Cardiac fibroblast (primary cell): ENCODE measurements at places on chromosomes 1 and 21.

GRCh38 chr1:203528976-203529835 is 35.3 kb downstream of the OPTC start:
- no peak for DNase-seq

GRCh38 chr1:2230781-2231531 is 2.8 kb downstream of the SKI start:
- no peak for DNase-seq

DNA sequence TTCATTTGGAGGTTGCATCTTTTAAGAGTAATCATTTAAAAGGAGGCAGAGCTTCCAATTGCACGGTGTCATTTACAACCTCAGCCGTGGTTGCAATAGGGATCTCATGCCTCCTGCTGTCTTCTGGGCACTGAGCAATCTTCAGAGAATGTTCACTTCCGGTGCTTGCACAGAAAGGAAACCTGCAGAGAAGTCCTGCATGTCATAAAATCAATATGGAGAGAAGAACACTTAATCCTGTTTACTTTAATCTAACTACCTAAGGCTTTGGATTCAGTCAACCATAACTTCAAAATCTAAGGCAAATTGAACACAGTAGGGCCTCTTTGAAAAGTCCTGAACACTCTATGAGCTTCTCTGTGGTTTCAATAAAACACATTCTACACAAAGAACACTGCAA is 11.3 kb upstream of the MAP10 start:
- peak; percentile 40 for DNase-seq

DNA sequence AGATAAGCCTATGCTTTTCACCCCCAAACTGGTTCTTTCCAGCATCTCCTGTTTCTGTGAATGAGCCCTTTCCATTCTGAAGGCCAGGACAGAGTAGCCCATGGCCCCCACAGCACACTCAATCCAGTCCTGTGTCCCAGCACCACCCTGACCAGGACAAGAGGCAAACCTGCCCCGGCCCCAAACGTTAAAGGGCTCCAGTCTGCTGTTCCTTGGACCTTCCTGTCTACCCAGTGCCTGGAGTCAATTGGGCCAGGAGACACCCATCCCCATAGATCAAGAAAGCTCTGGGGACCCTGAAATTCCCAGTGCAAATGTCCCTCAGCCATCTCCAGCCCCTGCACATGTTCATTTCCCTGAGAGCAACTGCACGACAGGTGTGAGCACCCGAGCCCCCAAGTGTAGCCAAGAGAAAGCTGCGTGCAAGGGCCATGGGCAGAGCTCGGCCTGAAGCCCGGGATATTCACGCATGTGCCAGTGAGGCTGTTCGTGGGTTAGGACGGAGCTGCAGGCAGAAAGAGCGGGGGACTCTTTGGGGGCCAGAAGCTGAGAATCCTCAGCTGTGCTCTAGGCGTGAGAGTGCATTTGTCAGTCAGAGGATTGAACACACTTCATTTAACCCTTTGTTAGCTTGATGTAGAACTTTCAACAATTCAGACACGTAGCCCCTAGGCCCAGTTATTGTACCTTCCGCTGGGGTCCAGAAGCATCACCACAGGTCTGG is 4.2 kb upstream of the RIPK4 start:
- DNase-seq: no peak

GRCh38 chr1:36199934-36200741 is 24.1 kb upstream of the THRAP3 start:
- DNase-seq: peak; percentile 86

DNA sequence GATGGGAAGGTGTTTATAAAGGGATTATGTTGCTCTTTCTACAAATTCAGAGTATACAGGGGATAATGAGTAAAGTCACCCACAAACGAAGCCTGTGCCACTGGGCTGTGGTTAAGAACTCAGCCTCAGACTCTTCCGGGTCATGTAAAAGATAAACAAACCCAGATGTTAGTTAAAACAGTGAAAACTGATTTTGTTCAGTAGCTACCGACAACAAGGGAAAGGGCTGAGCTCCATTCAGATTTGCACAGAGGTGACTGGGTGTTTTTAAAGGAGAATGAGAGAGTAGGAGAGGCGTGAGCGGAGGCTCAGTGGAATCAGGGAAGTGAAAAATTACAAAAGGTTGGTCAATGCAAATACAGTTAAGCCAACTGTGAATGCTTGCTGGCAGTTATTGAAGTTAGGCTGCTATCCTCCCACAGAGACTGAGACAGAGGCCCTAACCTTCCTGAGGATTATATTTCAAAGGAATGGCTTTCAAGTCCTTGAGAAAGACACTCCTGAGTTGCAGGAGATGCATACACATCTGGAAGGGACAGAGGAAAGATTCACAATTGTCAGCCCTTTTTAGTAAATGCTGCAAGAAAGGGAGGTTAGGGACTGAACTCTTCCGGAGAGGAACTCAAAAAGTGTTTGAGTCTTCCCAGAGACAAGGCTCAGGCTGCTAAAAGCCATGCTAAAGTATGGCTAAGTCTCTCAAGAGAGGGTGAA is 29.9 kb upstream of the SAMD13 start:
- no peak for DNase-seq

GRCh38 chr1:75345538-75346292 is 211.5 kb downstream of the LHX8 start:
- DNase-seq: peak; percentile 33

DNA sequence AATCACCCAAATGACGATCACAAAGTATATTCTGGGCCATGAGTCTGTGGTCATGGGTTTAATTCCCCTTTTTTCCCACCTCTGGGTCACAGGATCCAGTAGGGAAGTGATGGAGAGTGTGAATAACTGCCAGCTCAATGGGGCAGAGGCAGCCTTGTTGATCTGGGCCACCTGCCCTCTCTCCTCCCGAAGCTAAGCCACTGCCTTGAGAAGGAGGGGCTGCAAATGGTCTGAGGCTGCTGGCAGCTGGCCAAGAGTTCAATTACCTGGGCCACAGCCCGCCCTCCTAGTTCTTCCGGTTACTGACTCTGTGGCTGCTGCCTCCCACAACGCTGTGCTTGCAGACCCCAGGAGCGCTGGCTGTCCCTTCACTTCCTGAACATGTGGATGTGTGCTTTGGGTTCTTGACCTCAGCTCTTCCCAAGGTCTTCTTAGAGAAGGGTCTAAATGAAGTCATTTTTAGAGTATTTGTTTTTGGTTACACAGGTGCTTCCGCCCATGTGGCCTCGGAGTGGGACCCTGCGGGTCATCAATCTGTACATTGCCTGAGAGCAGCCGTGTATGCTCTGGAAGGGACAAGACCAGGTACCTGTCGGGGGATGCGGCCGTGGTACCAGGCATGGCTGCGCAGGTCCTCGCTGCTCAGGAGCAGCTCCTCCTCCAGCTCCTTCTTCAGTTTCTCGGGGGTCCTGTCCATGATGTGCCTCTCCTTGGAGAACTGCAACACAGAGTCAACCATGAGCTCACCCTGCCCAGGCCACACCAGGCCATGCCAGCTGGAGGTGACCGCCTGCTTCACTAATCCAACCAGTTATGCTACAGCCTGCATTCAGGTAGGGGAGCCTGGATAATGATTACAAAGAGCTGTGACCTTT is 89.7 kb downstream of the BCAR3 start:
- DNase-seq: no peak

GRCh38 chr1:23575226-23575810 is 16.0 kb upstream of the ID3 start:
- DNase-seq: peak; percentile 74

GRCh38 chr1:158179301-158180041 is 1.2 kb upstream of the CD1D start:
- DNase-seq: no peak

GRCh38 chr1:195939844-195940243 is 668.4 kb downstream of the KCNT2 start:
- peak; percentile 1 for DNase-seq

DNA sequence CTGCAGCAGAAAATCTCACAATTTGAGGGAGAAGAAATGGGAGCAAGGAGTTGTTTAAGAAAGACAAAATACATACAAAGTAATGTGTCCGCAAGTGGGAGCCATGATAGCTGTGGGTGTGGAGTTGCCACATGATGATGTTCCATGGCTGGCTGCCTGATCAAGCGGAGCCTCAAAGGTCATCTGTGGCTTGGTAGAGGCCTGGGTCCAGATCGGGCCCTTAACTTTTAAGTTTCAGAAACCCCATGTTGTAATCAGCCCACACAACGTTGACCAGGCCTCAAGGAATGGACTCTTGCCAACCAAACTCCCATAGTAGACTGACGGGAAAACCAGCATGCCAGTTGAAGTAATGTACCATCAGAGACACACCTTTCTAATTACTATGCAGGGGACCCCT is 64.7 kb upstream of the ANGPTL1 start:
- DNase-seq: no peak

DNA sequence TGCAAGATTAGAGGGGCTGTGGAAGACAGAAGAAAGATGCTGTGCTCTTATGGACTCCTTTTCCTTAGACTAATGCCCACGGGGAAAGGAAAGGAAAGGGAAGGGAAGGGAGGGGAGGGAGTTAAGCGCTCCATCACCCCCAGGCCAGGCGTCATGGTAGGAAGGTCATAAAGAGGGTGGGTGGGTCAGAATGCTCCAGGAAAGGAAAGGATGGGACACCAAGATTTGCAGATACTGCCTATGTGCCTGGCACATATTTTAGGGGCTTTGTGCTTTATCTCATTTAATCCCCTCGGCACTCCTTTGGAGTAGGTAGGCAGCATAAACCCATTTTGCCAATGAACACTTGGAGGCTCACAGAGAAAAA is 41.4 kb downstream of the MAB21L3 start:
- no peak for DNase-seq

GRCh38 chr1:85611856-85612255 is 31.3 kb downstream of the CCN1 start:
- peak; percentile 99 for DNase-seq

DNA sequence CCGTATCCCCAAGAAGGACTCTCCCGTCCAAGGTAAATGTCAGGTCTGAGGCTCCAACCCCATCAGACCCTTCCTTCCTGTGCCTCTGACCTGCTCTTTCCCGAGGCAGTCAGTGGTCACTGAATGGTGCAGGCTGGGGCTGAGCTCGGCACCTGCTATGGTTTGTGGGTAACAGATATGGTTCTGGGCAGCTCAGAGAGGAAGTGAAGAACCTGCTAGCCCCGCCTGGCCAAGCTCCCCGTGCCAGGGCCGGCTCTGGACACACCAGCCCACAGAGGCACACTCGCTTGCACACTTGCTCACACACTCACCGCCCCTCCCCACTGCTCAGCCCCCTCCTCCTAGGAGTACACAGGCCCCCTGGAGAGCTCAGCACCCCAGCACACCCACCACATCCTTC is 16.4 kb downstream of the NCMAP start:
- DNase-seq: no peak

GRCh38 chr1:223022641-223023473 is 120.2 kb downstream of the TLR5 start:
- no peak for DNase-seq

GRCh38 chr1:204322339-204322868 is 37.3 kb downstream of the PLEKHA6 start:
- DNase-seq: no peak

DNA sequence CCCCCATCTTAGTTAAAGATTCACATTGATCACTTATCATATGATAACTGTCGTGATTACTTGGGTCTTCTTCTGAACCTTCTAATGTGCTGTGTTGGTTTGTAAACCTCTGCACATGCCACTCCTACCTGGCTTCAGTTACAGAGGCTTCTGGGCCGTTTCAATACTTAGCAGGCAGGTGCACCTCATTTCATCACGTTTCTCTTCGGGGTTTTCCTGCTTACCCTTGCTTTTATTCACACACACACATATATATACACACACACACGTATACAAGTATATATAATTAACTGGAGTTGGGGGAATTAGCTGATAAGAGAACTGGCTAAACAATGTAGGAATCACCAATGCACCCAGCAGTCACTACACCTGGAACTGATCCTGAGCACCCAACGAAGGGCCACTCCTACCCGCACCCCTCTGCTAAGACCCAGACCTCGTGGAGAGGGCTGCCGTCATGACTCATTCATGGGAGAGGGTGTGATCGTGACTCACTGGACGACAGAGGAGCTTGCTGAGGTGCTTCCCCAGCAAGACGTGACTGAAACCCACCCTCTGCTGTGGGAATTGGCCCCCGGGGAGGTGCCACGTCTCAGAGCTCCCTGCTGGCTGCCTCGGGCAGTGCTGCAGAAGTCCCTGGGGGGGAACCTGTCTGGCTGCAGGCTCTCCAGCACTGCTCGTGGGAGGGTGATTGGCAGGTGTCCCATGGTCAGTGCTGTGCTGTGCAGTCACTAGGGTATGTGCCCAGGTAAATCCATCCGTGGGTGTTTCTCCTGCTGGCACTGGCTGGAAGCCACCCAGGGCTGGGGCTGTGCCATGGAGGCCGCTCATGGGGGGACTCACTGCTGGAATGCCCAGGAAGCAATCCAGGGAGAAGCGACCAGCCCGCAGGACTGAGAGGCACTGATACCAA is 166.6 kb downstream of the DYRK1A start:
- peak; percentile 10 for DNase-seq

GRCh38 chr1:203140743-203141520 is 13.4 kb downstream of the ADORA1 start:
- peak; percentile 17 for DNase-seq

GRCh38 chr1:93114391-93114790 is 35.3 kb downstream of the MTF2 start:
- DNase-seq: no peak

DNA sequence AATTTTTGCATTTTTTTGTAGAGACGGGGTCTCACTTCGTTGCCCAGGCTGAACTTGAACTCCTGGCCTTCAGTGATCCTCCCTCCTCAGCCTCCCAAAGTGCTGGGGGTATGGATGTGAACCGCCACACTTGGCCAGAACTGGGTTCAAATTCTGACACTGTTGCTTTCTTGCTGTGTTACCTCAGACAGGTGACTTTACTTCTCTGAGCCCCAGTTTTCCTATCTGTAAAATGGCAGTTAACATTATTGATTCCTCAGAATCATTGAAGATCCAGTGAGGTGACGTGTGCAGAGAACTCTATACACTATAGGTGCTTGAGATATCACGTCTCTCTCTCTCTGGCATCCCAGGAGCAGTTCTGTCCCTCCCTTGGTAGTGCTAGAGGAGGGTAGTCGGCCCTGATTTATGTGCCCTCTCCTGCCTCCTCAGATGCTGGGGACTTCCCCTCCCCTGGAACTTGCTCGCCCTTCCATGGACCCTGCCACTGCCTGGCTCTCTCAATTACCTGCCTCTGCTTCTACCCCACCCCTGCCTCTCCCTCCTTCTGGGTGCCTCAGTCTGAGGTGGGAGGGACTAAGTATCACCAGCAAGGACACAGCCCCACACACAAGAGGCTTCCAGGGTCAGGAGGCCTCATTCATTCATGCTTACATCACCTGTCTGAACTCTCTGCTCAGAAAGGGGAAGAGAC is 2.8 kb upstream of the HPCA start:
- no peak for DNase-seq

DNA sequence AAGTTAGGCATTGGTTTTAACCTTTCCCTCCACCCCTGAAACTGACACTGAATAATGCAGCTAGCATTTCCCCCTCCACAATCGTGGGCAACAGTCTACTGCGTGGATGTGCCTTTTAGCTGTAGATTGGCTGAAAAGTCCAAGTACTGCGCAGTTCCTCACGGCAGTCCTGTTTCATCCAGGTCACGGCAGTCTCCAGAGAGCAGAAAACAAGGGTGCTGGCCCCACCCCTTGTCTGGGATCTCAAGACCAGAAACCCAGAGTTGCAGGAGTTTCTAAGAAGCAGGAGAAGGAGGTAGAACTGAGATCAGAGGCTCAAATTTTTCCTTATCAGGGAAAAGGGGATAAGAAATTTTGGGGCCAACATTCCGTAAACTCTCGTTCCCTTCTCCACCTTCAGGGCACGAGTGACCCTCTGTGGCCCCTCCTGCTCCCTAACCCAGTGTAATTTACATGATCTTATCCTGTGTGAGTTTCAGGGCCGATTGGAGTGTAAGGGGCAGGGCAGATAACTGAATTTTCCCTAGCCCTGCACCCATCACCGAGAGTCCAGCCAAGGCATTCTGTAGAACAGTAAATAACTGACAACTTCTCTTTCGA is 25.9 kb upstream of the PLA2G2C start:
- no peak for DNase-seq
